Trophoblast cell (in vitro differentiated cells and primary cell): ENCODE measurements at places on chromosomes 4 and X.
A peak's percentile ranks its signal among the peaks of the same experiment; 100 is the strongest.

DNA sequence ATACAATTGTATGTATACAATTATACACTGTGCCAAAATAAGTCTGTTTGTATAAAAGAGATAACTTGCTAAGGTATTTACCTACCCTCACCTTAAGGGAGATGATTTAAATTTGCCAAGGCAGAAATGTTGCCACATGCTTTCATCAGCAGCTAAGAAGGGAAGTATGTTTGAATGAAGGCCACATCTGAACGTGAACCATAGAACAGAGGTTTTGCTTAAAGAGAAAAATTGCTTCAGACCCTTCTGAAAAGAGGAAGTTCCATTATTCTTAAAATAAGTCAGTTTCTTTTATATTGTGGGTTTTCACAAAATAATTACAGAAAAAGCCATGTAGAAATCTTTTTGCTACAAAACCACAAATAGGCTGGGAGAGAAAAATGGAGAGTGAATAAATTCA, 621.5 kb upstream of the HTR2C start:
- no peak for DNase-seq

GRCh38 chr4:165668694-165669093, 204.3 kb upstream of the TLL1 start:
- no peak for DNase-seq

DNA sequence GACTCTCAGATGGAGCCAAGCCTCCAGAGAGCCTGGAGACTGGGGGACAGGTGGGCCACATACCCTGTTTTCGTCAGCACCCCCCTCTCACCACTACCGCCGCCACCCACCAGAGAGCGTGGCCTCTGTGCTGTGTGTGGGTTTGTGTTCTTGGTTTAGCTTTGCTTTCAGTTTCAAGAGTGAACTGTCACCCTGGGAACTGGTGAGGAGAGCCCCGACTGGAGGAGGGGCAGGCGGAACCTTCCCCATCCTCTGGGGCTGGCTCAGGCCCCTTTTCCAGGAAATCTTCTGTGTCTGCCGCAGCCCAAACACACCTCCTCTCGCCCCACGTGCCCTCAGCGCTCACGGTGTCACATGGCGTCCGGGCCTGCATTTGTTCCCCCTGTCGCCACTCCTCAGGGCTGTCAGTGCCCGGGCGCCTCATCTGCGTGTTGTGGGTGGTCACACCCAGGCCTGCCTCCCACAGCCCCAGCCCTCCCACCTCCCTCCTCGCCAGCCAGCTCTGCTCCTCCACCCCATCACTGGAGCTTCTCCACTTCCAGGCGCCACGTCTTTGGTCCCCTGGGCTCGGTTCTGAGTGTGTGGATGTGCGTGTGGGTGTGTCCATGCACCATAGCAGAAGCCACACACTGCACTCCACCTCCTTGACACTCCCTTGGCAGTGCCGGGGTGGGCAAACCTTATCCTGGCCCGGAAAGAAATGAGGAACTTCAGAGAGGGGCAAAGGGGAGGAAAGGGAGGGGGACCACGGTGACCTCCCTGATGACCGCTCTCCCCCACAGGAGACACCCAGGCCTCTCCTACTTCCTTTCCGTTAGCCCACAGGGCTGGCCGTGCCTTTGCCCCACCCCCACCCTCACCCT, 27.8 kb downstream of the ELF4 start:
- DNase-seq = no peak

- peak; percentile 50 for DNase-seq
Measured at GRCh38 chrX:10062352-10062751, 94.4 kb upstream of the CLCN4 start.

GRCh38 chr4:1293531-1293941, 3.8 kb downstream of the MAEA start:
- no peak for DNase-seq

DNA sequence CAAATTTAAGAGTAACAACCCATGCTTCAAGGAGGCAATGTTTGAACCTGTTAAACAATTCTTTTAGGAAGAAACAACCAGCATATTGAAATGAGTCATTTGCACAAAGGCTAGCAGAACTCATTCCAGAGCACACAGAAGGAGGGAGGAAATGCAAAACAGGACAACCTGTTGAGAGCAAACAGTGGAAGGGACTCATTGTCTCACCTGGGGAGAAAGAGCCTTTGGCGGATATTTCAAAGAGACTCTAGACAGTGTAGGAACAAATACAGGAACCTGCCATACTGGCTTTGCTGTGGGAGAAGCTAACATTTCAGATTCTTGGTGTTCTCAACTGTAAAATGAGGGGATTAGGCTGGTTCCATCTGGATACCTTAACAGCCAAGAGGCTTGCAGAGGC, 14.8 kb upstream of the RASGEF1B start:
- DNase-seq = no peak

GRCh38 chr4:40704073-40704472, 45.7 kb upstream of the NSUN7 start:
- no peak for DNase-seq

GRCh38 chrX:24332878-24333277, 19.0 kb upstream of the SUPT20HL2 start:
- no peak for DNase-seq

DNA sequence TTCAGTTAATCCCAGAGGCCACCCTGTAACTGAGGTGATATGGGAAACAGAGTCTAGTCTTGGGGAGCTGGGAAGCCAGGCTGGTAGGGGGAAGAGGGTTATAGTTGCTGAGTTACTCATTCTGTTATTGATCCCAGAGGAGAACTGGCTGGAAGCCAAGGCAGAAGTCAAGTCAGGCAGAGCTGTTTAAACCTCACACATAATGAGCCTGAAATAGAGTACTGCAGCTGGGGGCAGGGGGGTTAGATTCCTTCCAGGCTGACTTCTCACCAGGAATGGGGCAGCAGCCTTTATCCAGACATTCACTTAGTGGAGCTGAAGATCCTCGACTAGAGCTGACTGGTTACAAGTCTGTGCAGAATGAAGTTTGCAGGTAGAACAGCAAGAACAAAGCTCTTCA, 144.9 kb downstream of the C4orf33 start:
- no peak for DNase-seq

DNA sequence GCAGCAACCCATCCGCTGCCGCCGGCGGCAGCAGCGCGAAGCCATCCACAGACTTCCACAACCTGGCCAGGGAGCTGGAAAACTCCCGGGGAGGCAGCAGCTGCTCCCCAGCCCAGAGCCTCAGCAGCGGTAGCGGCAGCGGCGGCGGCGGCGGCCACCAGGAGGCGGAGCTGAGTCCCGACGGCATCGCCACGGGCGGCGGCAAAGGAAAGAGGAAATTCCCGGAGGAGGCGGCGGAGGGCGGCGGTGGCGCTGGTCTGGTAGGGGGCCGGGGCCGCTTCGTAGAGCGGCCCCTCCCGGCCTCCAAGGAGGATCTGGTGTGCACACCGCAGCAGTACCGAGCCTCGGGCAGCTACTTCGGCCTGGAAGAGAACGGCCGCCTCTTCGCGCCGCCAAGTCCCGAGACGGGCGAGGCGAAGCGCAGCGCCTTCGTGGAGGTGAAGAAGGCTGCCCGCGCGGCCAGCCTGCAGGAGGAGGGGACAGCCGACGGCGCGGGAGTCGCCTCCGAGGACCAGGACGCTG, 4.9 kb downstream of the PRDM8 start:
- DNase-seq = peak; percentile 83

- DNase-seq = no peak
Measured at GRCh38 chr4:8861576-8862295, 9.9 kb downstream of the HMX1 start.

- no peak for DNase-seq
Measured at GRCh38 chrX:49165901-49166881, 3.6 kb downstream of the MAGIX start.

GRCh38 chr4:24211856-24212255, 322.0 kb upstream of the PPARGC1A start:
- no peak for DNase-seq

GRCh38 chrX:131477498-131477897, 66.4 kb upstream of the OR13H1 start:
- DNase-seq = no peak

GRCh38 chr4:102761906-102762305, 1.1 kb upstream of the MANBA start:
- no peak for DNase-seq

DNA sequence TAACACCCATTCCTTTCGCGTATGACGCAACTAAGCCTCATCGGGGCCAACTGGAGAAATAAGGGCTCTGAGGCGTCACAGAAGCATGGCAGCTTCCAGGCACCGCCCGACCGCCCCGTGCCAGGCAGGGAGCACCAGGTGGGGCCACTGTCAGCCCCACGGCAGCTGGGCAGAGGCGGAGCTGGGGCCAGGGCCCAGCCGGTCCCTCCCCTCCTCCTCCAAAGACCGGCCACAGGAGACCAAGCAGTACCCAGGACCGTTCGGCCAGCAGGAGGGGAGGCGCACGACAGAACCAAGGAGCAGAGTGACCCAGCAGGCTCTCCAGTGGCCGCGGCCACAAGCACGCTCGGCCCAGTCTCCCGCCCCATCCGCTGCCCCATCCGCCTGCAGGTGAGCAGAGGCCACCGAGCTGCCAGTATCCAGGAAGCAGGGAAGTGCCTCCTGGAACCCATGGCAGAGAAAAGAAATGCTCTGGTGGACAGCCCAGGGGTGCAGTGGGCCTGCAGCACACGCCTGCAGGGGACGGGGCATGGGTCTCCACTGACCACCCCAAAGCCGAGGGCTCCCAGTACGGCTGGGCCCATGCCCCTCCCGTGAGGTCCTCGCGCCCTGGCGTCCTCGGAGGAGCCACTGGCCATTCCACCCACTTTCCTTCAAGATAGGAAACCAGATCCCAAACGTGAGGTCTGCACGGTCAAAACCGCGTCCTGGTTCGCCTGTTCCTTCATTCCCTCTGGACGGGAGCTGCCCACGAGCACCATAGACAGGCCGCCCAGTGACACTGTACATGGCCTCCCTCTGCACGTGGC, 9.6 kb downstream of the CTBP1 start:
- DNase-seq = no peak

GRCh38 chrX:44431194-44431593, 87.7 kb upstream of the EFHC2 start:
- no peak for DNase-seq

- no peak for DNase-seq
Measured at GRCh38 chrX:103530545-103530944, 11.3 kb upstream of the RAB40A start.

GRCh38 chrX:24097741-24098260, 43.0 kb downstream of the EIF2S3 start:
- no peak for DNase-seq

- no peak for DNase-seq
Measured at GRCh38 chr4:80252427-80252826, 14.0 kb upstream of the FGF5 start.

DNA sequence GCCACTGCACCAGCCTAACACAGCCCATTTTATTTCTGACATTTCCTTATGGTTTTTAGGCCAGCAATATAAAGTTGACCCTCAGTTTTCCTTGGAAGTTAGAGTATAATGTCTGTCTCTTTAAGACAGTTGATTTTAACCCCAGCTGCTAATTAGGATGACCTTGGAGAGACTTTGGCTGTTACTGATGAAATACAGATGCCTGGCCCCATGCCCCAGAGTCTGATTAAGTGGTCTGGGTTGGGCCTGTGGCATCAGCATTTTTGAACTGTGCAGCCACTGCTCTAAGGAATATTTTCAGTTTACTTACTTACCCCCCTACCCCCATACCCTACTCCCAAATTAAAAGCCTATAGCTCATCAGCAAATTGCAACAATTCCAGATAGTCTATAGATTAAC, 85.8 kb downstream of the DCLK2 start:
- no peak for DNase-seq
